BJ (cell line): ENCODE measurements at places on chromosomes 2 and 18.

DNA sequence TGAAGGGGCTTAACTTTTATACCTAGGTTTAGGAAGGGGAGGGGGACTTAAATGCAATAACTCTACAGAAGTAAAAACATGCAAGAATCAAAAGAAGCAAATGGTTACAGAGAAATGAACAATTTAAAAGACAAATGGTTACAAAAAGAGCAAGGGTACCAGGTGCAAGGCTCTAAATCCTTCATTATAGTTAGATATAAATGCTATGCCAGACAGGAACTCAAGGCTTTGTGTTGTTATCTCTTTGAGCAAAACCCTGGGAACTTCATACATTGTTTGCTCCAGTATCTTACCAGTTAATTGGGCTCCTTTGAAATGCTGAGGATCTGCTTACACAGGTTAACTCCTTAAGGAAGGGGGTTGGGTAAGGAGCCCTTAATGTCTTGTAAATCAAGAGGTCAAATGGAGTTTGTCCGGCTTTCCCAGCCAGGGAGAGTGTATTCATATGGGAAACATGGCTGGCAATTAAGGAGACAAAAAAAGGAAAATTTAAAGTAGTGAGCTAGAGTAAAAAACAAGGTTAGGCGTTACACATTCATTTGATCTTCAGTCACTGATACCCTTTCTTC lies 347.5 kb downstream of the CELF4 start:
- DNase-seq = no peak

- DNase-seq = no peak
Measured at GRCh38 chr2:120349440-120349921, 3.5 kb downstream of the INHBB start.

- DNase-seq = peak; percentile 23
Measured at GRCh38 chr2:72755647-72756423, 70.0 kb downstream of the EXOC6B start.

- DNase-seq = peak; percentile 21
Measured at GRCh38 chr18:12079491-12080237, 14.0 kb upstream of the ANKRD62 start.
